ENCODE measurements at places on chromosomes 3 and 15.

DNA sequence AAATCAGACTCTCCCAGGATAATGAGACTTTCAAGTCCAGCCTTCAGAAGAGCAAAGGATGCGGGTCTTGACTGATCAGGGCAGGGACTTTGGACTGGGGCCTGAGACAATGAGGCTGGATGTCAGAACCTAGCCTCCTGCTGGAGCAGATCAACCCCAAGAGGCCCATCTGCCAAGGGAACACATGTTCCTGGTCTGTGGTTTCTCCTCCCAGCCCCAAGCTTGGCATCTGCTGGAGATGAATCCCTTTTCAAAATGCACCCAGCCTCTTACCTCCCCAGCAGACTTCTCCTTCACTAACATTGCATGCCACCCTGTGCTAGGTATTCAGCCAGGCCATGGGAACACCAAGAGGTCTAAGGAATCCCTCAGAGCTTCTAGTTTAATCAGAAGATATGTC is 43.7 kb upstream of the MFGE8 start:
- DNase-seq: no peak

GRCh38 chr3:41740374-41740886 is 221.5 kb downstream of the ULK4 start:
- DNase-seq: no peak

DNA sequence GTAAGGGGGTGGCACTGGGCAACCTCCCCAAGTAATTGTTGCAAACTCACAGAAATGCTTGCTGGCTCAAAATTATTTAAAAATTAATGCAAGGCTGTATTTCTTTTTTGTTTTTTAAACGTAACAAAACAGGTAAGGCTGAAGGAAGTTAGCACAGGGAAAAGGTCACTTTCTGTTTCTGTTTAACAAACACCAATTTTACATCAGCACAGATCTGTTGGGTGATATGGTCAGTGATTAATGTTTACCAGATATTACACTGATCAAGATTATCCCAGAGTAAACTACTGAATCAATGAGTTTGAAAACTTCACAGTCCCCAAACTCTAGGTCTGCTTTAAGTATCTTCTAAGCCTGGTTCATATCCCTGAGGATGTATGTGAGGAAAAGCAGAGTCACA is 558.0 kb downstream of the FOXP1 start:
- DNase-seq: no peak

GRCh38 chr3:48408823-48409281 is 21.0 kb downstream of the PLXNB1 start:
- no peak for DNase-seq

DNA sequence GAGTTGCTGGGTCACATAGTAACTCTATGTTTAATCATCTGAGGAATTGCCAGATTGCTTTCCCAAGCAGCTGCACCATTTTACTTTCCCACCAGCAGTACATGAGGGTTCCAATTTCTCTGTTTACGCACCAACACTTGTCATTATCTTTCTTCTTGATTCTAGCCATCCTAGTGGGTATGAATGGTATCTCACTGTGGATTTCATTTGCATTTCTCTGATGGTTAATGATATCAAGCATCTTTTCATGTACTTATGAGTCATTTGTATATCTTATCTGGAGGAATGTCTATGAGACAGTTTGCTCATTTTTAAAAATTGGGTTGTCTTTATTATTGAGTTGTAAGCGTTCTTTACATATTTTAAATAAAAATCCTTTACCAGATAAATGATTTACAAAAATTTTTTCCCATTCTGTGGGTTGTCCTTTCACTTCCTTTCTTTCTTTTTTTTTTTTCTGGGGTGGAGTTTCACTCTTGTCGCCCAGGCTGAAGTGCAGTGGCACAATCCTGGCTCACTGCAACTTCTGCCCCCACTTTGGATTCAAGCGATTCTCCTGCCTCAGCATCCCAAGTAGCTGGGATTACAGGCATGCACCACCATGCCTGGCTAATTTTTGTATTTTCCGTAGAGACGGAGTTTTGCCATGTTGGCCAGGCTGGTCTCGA is 8.9 kb upstream of the SGO1 start:
- DNase-seq: no peak

GRCh38 chr3:57852896-57853295 is 96.8 kb downstream of the SLMAP start:
- peak; percentile 18 for DNase-seq

DNA sequence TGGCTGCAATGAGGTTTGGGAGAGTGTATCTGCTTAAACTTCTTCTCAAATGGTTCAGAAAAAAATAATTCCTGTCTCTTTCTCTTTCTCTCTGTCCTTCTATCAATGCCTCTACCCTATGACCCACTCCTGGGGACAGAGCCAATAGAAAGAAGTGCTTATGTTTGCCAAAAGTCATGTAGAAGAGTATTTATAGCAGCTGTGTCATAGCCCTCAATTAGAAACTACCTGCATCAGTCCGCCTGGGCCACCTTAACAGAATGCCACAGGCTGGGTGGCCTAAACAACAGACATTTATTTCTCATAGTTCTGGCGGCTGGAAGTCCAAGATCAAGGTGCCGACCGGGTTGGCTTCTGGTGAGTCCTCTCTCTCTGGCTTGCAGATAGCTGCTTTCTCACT is 92.5 kb downstream of the HMG20A start:
- DNase-seq: no peak
